ENCODE measurements at places on chromosomes 7 and 10.

DNA sequence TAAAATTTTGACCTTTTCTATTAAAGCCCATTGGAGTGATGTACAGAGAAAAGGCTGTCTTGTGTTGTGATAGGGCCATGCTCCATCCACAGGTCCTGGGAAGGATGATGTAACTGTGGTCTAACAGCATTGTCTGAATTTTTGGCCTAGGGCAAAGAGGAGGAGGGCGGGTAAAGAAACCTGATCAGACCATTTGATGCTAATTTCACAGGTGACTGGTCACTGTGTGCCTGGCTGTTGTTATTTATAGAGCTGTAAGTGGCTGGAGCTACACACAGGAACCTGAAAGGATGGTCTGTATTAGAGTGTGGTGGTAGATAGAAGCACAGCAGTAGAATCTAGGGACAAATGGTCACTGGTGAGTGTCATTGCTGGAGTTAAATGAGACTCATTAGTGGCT, 182.1 kb downstream of the AUTS2 start:
- peak; percentile 58 for DNase-seq

- DNase-seq: no peak
Observed at GRCh38 chr7:99666013-99666395, 13.8 kb downstream of the CYP3A5 start.

- no peak for DNase-seq
Observed at GRCh38 chr7:130319541-130319940, 25.1 kb upstream of the CPA5 start.

GRCh38 chr7:95772771-95773581, 622 bp downstream of the DYNC1I1 start:
- DNase-seq: peak; percentile 15

DNA sequence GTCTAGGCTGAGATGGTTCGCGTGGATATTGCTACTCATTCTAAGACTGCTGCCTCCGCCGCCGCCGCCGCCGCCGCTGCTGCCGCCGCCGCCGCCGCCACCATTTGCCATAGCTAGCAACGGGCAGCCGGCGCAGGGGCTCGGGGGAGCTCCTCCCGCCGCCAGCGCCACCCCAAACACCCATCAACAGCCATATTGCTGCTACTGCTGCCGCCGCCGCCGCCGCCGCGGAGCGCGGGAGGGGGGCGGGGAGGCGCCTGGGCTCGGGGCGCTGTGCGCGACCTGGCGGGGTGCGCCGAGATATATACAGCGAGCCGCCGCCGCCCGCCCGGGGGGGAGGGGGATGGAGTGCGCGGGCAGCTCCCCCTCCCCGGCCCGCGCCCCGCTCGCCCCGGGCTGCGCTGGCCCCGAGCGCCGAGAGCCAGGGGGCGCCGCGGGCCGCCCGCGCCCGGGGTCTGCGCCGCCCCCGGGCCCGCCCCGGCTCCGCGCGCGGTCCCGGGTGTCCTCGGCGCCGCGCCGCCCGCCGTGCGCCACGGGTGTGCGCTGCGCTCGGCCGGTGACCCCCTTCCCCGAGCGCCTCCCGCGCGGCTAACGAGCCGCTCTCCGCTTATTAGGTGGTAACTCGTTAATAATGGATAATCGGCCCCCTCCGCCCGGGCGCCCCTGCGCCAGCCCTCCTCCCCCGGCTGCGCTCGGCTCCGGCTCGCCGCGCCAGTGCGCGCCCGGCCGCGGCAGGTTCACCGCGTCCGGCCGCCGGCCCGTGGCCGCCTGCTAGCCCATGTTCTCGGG, at the start of gene KCNMA1:
Gene KCNMA1, minus strand, starts transcription at position 277 of the 789 bp plus-strand sequence.
- DNase-seq: no peak

DNA sequence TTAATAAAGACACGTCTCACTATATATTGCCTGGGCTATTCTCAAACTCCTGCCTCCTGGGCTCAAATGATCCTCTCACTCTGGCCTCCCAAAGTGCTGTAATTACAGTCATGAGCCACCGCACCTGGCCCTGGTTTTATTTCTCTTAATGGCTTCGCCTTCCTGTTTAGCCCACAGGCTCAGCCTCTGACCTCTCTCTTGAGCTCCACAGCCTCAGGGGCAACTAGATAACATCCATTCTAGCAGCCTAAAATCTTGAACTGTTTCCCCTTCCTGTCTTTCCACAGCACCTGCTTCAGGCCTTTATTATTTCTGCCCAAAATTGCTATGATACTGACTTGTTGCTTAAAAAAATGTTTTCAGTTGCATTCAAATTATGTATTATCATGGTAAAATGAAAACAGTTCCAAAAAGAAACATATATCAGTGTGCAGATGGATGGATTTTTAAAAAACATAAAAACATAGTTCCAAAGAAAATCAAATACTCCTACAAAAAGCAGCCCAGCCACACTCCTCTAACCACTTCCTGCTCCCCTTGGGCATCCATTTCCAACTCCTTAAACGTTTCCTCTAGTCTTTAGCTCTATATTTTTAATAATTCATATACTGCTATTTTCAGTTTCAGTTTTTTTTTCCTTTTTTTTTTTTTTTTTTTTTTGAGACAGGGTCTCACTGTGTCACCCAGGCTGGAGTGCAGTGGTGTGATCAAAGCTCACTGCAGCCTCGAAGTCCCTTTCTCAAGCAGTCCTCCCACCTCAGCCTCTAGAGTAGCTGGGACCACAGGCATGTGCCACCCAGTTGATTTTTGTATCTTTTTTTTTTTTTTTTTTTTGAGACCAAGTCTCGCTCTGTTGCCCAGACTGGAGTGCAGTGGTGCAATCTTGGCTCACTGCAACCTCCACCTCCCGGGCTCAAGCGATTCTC, 5.1 kb upstream of the BAZ1B start:
- no peak for DNase-seq

GRCh38 chr7:142668495-142668894, 80.8 kb upstream of the PRSS1 start:
- DNase-seq: no peak

DNA sequence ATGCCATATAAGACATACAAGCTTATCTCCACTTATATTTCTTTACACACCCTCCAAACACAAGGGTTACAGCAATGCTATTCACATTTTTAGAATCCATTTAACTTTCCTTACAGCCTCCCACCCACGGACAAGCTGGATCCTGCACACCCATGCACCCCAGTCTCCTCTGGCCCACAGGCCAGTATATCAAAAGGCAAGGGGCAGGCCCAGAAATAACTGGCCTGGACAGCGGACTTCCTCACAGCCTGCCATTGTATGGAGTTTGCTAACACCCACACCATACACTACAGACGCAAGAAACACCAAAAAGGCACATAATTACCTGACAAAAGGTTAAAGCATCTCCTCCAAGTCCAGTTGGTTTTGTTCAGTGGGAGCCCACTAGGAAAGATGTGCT, 12.0 kb downstream of the HOXA4 start:
- no peak for DNase-seq

DNA sequence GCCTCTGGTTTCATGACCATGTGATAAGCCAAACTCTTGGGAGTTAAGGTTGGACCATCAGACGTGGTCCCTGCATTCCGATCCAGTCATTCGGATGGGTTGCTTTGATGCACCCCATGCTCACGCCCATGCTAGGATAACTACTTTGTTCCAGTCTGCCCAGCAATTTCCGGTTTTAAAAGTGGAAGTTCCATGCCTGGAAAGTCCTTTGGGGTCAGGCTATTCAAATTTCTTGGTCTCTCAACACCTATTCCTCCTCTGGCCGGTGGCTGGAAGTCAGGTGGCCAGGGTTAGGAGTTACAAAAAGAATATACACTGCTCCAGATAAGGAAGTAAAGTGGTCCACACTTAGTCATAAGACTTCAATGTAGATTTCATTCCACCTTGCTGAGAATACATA, 37.7 kb upstream of the HABP2 start:
- no peak for DNase-seq

DNA sequence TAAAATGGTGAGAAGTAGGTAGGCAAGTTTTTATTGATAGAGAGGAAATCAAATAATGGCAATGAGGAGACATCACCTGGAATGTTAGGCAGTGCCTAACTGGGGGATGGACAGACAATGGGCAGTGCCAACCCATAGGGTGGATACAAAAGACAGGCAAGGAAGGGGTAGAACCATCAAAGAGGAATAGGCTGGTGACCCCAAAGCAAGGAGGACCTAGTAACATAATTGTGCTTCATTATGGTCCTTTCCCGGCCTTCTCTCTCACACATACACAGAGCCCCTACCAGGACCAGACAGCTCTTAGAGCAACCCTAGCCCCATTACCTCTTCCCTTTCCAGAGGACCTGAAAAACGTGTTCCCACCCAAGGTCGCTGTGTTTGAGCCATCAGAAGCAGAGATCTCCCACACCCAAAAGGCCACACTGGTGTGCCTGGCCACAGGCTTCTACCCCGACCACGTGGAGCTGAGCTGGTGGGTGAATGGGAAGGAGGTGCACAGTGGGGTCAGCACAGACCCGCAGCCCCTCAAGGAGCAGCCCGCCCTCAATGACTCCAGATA, 30.0 kb downstream of the PRSS2 start:
- DNase-seq: no peak

DNA sequence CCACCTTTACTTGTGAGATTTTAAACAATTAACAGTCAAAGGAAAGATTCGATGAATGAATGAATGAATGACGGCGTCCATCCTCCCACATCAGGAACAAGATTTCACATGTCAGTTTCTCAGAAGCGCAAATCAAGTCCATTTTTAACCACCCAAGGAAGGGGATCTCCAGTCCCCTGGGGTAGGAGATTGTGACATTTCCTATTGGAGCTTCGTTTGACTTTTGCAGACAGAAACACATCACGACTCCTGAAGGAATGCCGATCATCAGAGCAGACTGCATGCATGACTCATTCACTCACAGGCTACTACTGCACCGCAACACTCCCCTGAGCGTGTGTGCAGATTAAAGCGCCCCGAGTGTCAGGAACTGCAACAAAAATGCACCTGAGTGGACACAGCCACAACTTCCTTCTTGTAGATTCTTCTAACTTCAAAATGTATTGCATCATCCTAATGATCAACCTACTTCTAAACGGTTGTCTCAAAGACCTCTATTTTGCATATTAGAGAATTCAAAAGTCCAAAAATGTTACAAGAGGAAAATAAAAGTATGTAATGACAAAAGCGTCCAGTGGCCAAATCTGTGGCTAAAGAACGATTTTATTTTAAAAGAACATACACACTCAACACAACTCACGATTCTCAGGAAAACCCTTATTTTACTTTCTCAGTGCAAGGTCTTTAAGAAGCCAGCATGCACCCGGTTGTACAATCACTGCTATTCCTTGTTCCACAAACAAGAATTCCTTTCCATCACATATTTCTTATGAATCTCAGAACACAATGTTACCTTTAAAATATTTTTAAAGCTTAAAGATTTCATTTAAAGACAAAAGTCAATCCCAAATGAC, 172.6 kb downstream of the FAM107B start:
- DNase-seq: peak; percentile 84

DNA sequence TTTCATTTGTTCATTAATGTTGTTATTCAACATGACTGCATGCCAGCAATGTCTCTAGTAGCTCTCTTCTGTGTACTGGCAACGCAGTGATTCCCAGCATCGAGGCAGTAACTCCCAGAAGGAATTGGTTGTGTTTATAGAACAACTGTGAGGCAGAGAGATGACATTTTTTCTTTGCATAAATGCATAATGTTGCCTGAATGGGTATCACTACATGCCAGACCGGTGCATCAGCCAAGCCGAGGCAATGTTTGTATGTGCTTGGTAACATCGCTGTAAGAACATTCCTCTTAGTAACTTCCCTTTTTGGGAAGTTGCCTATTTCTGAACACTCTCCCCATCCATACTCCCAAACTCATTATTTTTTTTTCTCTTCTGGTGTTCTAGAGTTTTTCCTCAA, 182.9 kb downstream of the HTR7 start:
- peak; percentile 96 for DNase-seq

GRCh38 chr10:5575144-5575481, 50.4 kb downstream of the CALML3 start:
- DNase-seq: no peak
